Karpas-422 (cell line): ENCODE measurements at places on chromosomes 2 and 18.

DNA sequence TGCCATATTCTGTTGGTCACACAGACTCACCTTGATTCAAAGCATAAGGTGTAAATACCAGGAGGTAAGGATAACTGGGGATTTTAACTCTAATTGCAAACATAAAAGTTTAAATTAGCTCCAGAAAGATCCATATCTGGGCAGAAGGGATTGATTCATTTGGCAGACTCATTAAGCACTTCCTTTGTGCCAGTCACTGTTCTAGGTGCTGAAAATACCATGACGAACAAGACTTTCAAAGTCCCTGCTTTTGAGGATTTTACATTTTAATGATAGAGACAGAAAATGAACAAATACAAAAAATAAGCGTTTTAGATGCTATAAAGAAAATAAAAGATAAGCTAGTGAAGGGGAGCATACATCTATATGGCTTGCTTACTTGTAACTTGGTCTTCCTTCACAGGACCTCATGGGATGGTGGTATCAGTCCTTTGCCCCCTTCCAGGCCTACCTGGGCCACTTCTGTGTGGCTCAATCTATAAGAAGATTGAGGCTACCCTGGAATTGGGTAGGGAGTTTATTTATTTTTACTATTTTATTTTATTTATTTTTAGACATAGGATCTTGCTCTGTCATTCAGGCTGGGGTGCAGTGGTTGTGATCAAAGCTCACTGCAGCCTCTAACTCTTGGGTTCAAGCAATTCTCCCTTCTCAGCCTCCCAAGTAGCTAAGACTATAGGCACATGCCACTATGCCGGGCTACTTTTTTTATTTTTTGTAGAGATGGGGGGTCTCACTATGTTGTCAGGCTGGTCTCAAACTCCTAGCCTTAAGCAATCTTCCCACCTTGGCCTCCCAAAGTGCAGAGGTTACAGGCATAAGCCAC lies 212.8 kb downstream of the MYCN start:
- DNase-seq: no peak

DNA sequence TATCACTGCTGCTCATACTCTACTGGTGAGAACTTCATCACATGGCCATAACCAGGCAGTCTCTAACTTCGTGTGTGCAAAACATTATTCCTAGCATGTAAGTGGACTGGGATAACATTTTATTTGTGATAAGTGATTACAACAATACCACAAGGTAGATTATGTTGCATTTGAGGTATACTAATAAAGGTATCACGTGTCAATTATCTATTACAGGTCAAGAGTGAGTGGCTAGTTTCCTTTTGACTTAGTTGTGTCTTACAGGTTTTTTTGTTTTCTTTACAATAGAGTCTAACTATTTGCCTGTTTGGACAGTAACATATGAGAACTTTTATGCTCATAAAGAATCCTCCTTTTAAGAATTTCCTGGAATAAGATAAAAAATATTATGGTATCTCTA lies 67.2 kb upstream of the DSC1 start:
- no peak for DNase-seq

DNA sequence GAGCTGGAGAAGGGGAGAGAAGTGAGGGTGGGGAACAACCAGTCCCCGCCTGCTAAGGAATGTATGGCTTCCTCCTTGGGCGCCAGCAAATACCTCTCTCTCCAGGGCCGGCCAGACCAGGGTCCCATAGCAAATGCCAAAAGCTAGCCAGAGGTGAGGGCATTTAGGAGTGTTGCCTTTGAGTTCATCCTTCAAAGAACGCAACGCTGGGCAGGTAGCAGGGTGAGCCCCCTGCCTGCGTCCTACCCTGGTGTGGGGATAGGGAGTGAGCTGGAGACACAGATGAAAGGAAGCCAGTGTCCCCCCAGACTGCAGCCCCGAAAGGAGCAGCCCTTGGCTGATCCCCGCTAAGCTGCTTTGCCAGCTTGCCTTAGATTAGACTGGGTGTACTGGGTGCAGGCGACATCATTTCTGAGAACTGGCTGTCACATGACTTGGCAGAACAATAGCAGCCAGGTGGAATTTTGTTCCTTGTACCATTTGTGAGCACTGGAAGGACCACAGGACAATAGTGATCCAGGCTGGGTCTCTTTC lies 40.4 kb downstream of the KLHL29 start:
- DNase-seq: no peak

DNA sequence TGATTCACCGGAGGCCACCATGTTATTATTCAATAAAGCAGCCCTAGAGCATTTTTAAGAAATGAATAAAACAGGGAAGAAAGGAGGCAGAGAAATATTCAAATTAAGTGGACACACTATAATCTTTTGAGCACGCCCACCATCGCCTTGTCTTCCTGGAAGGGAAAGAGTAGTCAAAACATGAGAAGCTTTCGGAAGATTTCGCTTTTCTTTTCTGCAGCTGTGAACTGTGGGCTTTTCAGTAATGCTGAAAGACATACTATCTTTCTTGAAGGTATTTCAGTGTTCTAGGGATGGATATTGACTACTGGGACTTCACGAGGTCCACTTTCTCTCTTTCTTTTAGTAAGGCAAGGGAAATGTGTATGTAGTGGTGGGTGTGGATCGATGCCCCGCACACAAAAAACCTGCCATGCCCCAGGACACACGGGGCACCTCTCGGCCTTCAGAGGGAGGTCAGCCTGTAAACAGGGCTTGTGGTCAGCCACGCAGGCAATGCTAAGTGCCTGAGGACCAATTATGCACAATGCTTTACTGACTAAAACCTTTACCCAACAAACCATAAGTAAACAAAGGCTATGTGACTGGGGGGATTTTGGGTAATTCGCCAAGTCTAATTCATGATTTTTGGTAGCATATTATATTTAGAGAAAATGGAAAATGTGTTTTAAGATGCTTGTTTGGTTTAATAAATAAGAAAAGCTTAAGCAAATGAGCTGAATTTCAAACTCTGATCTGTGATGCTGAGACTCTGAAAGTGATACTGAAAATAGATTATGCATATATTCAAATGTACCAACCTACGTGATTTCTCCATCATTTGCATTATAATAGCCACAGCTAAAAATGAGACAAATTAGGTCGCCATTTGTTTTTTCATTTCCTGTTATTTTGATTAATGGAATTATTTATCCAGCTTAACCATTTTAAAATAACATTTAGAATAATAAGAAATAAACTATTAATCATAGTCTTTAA lies 130.5 kb downstream of the ZNF516 start:
- DNase-seq: no peak

DNA sequence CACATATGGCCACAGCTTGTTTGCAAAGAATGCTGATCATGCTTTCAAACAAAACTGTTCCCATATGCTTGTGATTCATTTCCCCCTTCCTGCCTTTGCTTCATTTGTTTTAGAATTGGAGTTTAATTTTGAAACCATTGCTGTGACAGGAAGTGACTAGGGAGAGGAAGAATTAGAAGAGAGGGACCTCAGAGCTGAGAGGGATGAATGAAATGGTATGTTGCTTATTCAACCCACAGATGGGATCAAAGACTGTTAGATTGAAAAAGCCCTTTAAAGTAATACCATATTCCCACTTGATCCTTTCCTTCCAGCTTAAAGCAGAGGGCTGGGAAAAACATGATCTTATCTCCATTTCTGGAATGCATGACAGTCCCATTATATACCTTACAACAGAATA lies 106.2 kb upstream of the RNF152 start:
- DNase-seq: no peak

GRCh38 chr2:187297801-187298200 lies 150.3 kb downstream of the CALCRL start:
- no peak for DNase-seq

- no peak for DNase-seq
Measured at GRCh38 chr2:216689397-216689796, 6.0 kb downstream of the IGFBP5 start.

- no peak for DNase-seq
Measured at GRCh38 chr2:121659933-121660332, 10.7 kb upstream of the CLASP1 start.

- no peak for DNase-seq
Measured at GRCh38 chr18:41042866-41043265, 912.2 kb upstream of the PIK3C3 start.

DNA sequence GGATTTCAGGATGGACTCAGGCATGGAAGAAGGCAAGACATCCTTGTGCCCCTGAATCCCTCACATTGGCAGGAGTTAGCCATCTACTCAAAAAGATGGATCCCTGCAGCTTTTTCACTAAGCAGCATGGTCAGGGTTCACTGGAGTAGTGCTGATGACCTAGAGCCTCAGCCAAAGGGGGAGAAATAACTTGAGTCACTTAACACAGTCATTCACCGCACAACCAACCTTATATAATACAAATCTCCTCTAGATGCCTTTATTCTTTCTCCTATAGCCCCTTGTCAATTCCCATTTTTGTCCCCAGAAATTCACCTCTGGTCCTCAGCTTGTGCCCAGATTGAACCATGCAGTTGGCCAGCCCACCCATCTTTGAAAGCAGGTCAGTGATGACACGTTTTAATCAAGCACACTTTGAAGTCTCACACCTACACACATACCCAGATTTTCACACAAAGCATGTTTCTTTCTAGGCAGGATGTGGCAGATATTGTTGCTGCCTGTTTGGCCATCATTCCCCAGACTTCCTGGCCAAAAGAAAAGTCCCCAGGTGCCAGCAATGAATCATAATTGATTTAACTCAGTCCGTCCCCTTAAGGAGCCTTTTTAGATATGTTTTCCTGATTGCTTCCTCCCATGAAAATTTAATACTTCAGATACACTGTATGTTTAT lies 84.2 kb downstream of the LBH start:
- no peak for DNase-seq
